ENCODE measurements at places on chromosomes 12 and 14.

- DNase-seq: no peak
Measured at GRCh38 chr12:118398940-118399339, 22.6 kb downstream of the SUDS3 start.

DNA sequence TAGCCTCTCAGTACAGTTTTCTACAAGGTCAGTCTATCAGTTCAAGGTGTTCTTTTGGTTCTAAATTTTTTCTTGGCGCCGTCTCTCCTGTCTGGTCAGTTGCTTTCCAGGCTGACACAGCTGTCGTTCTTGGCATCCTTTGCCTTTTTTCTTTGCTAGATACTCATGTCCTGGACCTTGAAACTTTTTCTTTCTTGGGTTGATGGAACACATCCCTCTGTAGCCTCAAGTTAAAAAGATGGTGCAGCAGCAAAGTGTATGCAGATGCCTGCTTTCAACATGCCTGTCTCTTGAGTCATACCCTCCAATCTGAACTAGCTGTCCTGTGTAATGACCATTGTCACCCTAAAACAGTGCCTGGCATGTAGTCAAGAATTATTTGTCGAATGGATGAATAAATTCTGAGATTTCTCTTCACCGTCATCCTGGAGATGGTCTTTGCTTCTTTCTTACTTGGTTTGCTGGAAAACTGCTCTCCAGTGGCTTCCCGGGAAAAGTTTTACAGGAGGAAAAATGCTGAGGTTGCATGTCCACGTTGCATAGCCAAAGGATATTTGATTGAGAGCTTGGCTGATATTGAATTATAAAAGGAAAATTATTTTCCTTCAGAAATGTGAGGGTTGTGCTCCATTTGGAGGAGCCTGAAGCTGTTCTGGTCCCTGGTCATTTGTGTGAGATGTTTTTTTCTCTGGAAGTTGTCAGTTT lies 4.6 kb downstream of the NYNRIN start:
- DNase-seq: peak; percentile 68

DNA sequence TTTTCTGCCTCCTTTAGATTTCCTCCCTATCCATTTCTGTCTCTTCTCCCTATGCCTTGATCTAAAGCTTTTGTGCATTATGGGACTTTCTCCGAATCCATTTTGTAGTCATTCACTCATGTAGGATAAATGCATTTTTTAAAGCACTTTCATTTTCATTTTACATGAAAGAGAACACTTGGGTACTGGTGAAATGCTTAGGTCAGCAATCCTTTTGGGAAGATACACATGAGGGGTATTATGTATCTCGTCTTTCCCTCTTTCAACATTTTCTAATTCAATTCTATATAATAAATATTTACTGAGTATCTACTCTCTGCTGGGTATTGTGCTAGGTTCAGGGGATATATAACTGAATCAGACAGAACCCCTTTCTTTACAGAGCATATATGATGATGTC lies 577.6 kb downstream of the NRXN3 start:
- DNase-seq: no peak

GRCh38 chr14:65024957-65025356 lies 38.3 kb downstream of the FNTB start:
- no peak for DNase-seq

DNA sequence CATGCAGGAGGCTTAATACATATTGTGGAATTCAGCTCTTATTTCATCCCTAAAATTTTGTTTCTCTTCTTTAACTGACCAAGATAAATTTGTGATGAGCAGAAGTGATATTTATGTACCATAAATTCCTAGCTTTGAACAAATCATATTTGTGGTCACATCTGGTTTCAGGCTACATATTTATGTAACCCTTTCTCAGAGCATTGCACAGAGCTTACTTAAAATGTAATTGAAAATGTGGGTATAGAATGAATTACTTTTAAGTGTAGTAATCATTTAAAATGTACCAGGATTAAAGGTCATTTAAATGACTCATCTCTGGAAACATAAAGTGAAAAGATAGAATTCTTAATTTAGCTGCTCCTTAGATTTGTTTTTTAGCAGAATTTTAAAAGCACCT lies 129.9 kb upstream of the FRMD6 start:
- DNase-seq: no peak

DNA sequence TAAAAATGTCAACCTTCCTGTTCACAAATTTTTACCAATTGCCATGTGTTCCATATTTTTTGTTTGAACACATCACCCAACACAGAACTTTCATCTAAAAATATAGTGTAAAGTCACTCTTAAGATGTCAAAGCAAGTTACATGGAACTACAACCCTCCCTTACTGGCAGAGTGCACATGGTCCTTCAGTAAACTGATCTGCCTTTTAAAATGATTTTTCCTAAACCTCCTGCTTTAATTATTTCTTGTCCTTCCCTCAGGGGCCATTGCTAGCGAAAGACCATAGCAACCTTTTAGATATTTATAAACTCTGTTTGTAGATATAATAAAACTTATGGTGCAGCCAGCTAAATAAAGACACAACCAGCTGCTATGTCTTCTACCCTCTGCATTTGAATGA lies 255.2 kb upstream of the FAR2 start:
- DNase-seq: peak; percentile 77

DNA sequence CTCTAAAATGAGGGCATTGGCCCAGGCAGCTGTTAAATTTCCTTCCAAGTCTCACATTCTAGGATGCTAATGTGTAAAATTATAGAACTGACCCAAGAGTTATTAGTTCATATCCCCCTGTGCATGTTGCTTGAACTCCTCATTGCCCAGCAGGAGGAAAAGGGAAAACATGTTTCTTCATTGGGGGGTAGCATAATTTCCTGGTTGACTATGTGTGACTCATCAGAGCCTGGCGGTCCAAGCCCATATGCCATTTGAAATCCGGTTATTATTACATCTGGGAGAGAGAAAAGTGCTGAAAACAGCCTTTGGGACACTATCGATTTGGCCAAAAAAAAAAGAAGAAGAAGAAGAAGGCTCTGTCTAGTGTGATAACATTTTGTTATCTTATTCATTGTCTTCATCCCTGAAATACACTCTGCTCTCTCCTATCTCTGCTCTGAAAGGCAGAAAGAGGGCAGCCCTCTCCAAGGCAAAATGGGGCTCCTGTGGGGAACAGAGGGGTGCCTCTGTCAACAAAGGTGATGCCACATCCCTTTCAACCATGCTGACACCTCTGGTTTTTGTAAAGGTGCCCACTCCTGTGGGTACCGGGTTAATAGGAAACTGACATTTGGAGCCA lies 114.2 kb downstream of the DAD1 start:
- no peak for DNase-seq

- peak; percentile 92 for DNase-seq
Measured at GRCh38 chr14:29144621-29145020, 378.0 kb downstream of the FOXG1 start.
